ENCODE measurements at places on chromosomes 2 and 18.
A peak's percentile ranks its signal among the peaks of the same experiment; 100 is the strongest.

DNA sequence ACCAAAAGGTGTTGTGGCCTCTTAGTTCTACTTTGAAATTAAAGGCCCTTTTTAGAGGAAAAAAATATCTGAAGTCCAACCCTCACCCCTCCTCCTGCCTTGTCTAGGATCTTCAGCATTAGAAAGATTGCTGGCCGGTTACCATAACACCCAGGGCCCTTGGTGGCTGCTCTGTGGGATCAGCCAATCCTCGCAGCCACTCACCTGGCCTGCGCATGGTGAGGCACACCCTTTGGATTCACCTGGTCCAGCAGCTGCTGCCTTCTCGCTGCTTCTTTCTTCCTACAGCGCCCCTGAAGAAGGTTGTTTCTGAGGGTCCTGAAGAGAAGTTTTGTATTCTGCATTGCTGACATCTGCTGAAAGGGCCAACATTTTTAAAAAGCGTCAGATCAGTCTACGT is 25.2 kb downstream of the DYTN start:
- DNase-seq = no peak

DNA sequence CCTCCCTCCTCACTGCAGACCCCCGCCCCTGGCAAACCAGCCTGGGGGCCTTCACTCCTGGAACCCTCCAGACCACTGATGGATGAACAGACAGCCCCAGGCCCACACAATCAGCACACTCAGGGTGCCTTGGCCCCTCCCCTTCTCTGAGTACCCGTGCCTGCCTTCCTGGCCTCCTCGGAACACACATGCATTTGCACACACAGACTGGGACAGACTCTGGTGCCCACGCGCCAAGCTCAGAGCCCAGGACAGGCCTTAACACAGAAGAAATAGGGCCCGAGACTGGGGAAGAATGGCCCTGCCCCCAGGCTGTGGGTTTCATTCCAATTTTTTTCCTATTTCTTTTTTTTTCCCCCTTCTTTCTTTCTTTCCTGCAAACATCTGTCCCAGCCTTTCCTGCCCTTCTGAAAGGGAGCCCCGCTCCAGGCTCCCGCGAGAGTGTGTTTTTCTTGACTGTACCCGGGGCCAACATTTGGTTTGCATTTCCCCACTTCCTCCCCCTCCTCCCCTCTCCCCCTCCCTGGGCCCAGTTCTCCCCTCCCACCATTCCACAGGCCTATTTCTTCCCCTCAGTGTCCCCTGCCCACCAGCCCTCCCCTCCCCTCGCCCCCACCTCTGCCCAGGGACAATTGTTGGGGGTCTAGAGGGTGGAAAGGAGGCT is 618 bp upstream of the TNS1 start:
- no peak for DNase-seq

DNA sequence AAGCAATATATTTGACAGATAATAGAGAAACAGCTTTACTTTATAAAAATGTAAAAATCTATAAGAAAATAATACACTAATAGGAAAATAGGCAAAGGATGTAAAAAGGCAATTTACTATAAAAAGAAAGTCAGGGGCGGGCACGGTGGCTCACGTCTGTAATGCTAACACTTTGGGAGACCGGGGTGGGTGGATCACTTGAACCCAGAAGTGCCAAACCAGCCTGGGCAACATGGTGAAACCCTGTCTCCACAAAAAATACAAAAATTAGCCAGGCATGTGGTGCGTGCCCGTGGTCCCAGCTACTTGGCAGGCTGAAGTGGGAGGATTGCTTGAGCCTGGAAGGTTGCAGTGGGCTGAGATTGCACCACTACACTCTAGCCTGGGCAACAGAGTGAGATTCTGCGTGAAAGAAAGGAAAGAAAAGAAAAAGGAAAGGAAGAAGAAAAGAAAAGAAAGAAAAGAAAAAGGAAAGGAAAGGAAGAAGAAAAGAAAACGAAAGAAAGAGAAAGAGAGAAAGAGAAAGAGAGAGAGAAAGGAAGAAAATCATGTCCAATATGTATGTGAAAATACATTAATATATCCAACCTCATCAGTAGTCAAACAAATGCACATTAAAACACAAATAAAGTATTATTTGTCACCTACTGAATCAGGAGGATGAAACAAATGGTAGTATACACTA is 65.1 kb downstream of the ADD2 start:
- DNase-seq = no peak

- DNase-seq = peak; percentile 75
Observed at GRCh38 chr18:22223254-22223964, 54.0 kb downstream of the GATA6 start.

DNA sequence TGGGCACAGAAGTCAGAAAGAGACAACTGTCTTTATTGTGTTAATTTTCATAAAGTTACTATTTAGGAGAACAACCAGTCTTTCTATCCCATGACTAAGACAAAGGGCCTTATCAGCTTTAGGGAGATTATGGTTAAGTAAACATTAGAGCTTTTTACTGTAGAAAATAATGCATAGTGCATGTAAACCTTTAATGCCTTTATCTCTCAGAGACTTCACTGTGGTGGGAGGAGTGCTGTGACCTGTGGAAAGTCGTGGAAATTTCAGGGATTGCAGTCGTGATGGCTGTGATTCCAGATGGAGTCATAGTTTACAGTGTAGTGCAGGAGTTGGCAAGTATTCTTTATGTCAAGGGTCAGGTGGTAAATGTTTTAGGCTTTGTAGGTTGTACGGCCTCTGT is 15.8 kb downstream of the ZNF236 start:
- DNase-seq = no peak

GRCh38 chr2:178295115-178295514 is 100.8 kb downstream of the OSBPL6 start:
- no peak for DNase-seq

DNA sequence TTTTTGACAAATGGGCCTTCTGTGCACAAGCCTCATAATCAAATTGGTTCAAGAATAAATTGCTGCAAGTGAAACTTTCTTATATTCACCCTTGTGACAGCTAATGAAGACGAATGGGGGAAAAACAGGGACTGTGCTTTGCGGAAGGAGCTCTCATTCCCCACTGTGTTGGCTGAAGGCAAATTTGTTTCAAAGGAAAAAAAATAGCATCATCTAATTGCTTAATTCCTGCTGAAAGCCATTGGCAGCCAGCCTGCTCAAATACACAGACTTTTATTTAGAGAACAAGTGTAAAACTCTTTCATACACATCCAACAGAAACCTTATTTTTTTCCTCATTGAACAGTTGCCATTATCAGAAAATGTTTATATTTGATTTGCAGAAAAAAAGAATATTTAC is 172.3 kb downstream of the ARL6IP6 start:
- DNase-seq = no peak

DNA sequence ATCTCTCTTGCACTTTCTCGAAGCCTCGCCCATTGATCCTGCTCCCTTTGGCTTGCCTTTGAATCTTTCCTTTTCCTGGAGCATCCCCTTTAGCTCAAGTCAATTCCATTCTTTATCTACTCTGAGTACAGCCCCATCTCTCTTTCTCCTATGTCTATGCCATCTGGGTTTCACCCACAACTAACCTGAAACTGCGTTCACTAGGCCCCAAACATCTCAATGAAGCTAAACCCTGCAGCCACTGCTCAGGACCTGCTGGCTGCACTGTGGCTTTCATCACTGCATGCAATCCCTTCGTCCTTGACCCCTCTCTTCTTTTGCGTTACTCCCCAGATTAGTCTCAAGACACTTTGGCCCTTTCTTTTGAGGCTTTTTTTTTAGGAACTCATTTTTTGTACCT is 81.6 kb upstream of the CYRIA start:
- no peak for DNase-seq

GRCh38 chr2:28117104-28117596 is 226.6 kb downstream of the BABAM2 start:
- no peak for DNase-seq

- DNase-seq = no peak
Observed at GRCh38 chr2:215171151-215171550, 32.7 kb upstream of the ABCA12 start.

DNA sequence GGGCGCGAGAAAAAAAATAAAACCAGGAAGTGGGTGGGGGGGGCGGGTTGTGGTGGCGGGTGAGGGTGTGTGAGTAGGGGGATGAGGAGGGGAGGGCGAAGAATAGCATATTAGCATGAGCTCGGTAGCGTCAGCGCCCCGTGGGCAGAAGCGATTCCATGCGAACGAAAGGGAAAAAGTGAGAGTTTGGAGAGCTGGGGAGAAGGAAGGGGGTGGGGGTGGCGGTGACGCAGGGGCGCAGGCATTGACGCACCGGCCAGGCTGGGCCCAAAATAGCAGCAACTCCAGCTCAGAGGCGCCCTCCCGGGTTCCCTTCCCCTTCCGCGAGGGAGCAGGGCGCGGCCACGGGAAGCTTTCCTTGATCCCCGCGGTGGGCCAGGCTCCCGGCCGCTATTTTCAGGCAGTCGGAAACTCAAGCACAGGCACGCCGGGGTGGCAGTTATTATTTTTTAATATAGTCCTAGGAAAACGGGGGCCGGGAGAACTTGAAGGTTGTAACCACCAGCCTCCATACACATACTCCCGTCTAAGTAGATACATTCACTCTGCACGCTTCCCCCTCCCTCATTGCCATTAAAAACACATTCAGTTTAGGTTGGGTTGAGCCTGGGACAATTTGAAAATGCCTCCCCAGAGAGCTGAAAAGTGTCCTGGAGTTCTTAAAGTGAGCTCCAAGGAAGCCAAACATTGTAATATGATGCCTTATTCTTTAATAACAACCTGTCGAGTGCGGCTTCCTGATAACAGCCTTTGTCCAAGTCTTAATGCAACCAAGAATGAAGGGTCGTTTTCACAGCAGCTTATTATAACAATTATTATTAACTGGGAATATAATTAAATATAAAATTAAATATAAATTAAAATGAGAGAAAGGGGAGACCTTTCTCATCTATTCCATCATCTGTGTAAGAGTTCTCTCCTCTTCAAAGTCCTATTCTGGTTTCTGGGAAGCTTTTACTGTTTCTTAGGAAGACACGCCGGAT is 2.3 kb upstream of the NR4A2 start:
- DNase-seq = peak; percentile 78

- DNase-seq = no peak
Observed at GRCh38 chr2:43152741-43153647, 73.4 kb downstream of the ZFP36L2 start.

DNA sequence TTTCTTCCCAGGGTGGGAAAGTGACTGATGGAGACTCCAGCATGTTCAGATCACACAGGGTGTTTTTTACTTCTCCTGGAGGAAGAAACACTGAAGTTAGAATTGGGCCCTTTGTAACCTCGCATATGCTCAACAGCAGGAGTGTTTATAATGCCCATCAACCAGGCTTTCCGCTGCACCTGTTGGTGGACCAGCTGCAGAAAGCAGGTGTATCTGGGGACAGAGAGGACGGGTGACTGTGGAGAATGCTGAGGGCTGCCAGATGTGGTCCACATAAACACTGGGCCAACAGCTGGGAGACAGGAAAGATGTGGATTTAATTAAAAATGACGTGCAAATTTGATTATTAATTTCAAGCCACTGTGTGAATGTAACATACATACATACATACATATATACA is 335.5 kb upstream of the SPRED2 start:
- DNase-seq = no peak

GRCh38 chr18:24947521-24948305 is 404.3 kb downstream of the ZNF521 start:
- DNase-seq = no peak

DNA sequence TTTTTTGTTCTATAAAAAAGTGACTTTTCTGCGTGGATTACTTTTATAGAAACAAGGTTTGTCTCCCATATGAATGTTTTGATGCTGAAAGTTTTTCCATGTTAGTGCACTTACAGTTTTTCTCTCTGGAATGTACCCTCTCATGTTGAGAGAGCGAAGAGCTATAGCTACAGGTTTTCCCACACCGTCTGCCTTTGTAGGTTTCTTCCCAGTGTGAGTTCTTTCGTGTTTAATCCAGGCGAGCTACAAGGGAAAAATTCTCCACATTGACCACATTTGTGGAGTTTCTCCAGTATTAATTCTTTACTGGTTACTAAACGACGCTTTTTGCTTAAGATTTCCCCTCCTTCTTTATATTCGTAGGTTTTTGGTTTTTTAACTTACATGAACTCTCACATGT is 85.1 kb downstream of the ACSL3 start:
- no peak for DNase-seq

- DNase-seq = no peak
Observed at GRCh38 chr18:67995769-67996168, 479.2 kb upstream of the DSEL start.

GRCh38 chr2:290090-290722 is 2.3 kb upstream of the ALKAL2 start:
- no peak for DNase-seq

All from SW 1271 (cell line).